ENCODE measurements at places on chromosomes 2 and 18.

DNA sequence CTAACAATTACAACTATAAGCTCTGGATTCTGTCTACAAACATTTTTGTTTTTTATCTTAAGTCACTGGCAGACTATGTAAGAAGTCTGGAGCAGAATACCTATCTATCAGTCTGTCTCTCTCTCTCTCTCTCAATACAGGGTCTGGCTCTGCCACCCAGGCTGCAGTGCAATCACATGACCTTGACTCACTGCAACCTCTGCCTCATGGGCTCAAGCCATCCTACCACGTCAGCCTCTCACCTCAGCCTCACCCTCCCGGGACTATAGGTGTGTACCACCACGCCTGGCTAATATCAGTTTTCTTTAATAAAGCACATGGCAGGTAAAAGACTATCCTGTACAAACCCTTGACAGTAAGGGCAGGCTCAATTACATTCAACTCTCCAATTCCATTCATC is 96.9 kb downstream of the OSBPL1A start:
- DNase-seq, result no peak

GRCh38 chr2:151063271-151063670 is 198.4 kb downstream of the RBM43 start:
- no peak for DNase-seq

DNA sequence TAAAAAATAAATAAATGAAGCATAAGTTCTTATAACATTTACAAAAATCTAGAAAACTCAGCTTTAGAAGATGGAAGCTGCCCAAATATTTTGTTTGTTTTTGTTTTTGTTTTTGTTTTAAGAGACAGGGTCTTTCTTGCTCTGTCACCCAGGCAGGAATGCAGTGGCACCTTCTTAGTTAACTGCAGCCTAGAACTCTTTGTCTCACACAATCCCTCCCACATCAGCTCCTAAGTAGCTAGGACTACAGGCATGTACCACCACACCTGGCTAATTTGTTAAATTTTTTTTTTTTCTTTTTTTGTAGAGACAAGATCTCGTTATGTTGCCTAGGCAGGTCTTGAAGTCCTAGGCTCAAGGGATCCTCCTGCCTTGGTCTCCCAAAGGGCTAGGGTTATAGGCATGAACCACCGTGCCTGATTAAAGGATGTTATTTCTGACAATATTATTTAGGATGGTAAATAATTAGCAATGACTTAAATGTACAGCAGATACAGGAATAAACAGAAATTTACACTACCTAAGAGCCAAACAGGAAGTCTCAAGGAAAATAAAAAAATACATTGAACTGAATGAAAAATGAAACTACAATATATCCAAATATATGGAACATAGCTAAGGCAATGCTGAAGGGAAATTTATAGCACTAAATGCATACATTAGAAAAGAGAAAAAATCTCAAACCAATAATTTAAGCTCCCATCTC is 17.2 kb downstream of the SESTD1 start:
- DNase-seq, result no peak

DNA sequence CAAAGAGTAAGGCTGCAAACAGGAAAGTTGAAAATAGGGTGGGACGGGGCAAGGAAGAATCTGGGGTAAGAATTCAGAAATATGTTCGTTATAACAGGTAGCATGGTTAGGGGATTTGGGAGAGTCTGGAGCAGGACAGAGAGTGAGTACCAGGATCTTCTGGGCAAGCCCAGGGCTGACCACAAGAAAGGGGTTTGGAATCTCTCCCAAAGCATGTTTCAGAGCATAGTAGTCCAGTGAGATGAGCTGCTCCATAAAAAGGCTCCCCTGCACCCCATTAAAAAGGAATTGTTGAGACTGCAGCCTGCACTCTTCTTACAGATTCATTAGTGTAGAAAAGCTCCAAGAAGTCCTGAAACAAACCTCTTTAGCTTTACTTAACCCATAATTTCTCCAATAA is 291.1 kb downstream of the MTX2 start:
- no peak for DNase-seq

GRCh38 chr2:148561389-148561788 is 83.2 kb upstream of the EPC2 start:
- no peak for DNase-seq

DNA sequence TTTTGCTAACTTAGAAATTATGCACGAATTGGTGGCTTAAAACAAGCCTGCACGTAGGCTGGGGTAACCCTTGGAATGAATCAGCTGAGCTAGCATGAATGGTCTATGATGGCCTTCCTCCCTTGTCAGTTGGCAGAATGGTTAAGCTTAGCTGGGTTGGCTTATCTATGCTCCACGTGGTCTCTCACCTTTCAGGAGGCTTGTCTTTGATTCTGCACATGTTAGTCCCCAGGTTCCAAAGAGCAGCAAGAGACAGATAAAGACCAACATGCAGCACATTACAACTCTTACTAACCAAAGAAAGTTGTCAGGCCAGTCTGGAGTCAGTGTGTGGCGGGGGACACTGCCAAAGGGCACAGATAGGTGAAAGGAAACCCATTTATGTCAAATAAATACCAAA is 700.9 kb upstream of the SYT4 start:
- no peak for DNase-seq

DNA sequence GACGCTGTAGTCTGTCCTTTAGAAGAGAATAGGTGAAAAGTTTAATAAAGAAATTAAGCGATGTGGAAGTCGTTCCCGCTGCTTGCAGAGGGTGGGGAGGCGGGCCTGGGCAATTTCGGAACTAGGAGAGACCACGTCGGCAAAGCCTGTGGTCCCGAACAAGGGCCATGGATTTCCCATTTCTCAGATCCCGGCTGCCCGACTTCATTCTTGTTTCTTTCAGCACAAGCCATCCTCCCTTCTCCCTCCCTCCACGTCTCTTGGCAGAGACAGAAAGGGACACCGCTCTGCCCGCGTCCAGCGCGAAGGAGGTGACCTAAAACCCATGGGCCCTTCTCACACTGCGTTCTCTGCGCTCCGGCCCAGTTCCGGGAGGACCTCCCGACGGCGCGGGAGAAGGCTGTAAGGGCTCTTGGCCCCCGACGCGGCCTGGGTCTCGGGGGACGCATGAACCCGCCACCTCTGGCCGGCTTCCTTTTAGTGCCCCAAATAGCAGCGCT is 2.2 kb upstream of the BCL2L11 start:
- DNase-seq, result no peak
